Activated naive CD4-positive, alpha-beta T cell (primary cell): ENCODE measurements at places on chromosomes 1 and 21.

GRCh38 chr1:205356440-205357139 is at the start of gene KLHDC8A:
TSS of gene KLHDC8A (minus strand) at chr1:205356922. CDS start at chr1:205343604, 13,318 bp downstream.
- no peak for DNase-seq

DNA sequence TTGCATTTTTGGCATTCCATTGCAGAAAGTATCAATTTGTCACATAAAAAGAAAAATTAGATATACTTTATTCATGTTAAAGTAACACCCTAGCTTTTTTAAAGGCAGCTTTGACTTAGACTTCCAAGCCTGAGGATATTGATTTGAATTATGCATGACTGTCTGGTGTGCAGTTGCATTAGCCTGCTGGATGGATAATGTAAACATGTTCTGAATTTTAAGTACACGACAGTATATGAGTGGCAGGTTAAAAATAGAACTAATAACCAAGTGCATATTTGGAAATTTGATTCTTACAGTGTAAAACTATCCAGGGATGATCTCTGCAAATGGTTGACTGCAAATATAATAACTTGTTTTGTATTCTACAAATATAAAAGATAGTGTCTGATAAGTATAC is 124.0 kb downstream of the SYT14 start:
- DNase-seq, result no peak

DNA sequence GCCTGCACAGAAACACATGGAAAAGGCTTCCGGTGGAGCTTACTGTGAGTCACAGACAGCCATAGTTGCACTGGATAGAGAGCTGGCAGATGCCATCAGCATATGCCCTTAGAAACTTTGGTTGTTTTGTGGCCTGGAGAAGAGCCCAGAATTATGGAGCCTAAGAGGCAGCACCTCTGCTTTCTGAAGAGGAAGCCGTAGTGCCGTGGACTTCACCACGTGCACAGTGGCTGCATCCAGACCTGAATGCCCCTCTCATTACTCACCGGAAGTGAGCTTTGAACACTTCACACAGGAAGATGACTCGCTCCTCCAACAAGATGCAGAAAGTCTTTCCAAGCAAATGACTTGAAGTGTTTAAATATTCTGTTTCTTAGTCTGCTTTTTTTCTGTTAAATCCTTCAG is 28.4 kb downstream of the JUN start:
- DNase-seq, result no peak

GRCh38 chr1:28046716-28047115 is 41.7 kb downstream of the EYA3 start:
- no peak for DNase-seq

DNA sequence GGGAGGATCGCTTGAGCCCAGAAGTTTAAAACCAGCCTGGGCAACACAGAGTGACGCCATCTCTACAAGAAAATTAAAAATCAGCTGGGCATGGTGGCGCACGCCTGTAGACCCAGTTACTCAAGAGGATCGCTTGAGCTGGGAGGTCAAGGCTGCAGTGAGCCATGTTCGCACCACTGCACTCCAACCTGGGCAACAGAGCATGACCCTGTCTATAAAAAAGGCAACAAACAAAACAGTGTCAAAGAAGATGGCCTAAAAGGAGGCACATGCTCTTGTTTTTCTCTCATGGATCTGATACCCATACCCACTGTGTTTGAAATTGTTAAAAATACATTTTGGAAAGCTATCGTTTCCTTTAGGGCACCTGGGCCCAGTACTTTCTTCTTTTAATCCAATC is 191.7 kb downstream of the SLC45A1 start:
- DNase-seq, result no peak

GRCh38 chr1:223620297-223620897 is 45.1 kb downstream of the CAPN8 start:
- DNase-seq, result no peak

DNA sequence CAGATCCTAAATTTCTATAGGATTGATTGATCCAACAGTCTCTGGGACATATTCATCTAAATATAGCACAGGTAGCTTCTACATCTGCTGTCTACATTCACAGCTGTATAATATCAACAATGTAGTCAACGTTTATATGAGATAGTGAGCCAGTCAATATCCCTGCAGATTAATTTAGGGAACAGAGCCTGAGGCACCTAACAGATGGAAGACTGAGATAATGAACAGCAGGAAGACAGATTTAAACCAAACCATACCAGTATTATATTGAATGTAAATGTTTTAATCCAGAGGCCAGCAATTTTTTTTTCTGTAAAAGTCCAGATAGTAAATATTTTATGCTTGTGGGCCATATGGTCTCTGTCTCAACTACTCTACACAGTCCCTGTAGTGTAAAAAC is 2072.4 kb downstream of the MRPL39 start:
- DNase-seq, result no peak

- no peak for DNase-seq
These were observed 13.4 kb upstream of the UAP1 start for GRCh38 chr1:162548170-162548569.

DNA sequence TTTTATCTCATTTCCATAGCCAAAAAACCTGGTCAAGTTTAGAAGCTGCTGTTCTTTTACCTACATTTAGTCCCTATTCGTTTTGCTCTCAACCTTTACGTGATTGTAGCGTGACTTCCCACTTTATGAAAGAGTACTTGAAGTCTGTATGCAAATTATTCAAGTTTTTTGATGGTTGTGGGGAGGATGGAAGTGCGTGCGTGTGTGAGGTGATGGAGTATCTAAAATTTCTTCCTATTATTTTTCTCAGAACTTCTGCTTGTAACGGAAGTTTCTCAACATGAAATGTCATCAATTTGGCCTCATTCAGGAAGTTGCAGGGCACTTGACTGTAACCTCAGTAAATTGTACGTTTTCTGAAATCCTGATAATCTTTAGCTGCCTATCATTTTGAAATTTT is 64.0 kb downstream of the SAMSN1 start:
- DNase-seq, result no peak

DNA sequence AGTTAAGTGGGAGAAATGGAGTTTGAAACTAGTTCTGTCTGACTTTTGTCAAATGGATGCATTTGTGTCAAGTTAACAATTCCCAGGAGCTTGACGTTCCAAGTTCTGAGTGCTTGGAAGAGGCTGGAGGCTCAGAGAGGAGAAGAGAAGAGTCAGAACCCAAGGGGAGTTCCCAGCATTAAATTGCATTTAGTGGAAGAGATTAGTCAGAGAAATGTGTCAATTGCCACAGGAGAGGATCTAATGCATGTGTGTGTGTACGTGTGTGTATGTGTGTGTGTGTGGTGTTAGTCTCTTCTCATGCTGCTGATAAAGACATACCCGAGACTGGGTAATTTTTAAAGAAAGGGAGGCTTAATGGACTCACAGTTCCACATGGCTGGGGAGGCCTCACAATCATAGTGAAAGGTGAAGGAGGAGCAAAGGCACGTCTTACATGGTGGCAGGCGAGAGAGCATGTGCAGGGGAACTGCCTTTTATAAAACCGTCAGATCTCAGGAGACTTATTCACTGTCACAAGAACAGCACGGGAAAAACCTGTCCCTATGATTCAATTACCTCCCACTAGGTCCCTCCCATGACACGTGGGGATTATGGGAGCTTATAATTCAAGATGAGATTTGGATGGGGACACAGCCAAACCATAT is 101.5 kb upstream of the TMEM51 start:
- no peak for DNase-seq

- DNase-seq, result no peak
These were observed 160.5 kb downstream of the PEX14 start for GRCh38 chr1:10635085-10635896.

DNA sequence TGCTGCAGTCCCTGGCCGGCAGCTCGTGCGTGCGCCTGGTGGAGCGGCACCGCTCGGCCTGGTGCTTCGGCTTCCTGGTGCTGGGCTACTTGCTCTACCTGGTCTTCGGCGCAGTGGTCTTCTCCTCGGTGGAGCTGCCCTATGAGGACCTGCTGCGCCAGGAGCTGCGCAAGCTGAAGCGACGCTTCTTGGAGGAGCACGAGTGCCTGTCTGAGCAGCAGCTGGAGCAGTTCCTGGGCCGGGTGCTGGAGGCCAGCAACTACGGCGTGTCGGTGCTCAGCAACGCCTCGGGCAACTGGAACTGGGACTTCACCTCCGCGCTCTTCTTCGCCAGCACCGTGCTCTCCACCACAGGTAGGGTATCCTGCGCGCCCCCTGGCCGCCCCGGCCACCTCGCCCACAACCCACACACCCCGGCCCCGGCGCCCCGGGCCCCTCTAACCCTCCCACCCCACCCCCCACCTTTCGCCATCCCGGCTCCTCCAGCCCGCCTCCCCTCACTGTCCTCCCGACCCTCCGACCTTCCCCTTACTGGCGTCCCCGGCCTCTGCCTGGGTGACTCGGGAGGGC is 352 bp downstream of the KCNK1 start:
- no peak for DNase-seq

- DNase-seq, result no peak
These were observed 427.2 kb downstream of the KIF26B start for GRCh38 chr1:245582026-245582425.
